ENCODE measurements at places on chromosomes 11 and 22. TPM values are rescaled to one million over a fixed set of nuclear protein-coding genes. Genes with fewer than 3 reads are reported as not detected.

Gene RASL10A
- total RNA-seq = not detected

Gene DUSP8
- 0.64 TPM for total RNA-seq

Gene PSMD13
- total RNA-seq = 140 TPM

Gene ADAMTS15
- 2.2 TPM for total RNA-seq

Gene OR8G1
- total RNA-seq = under 0.01 TPM

Gene MYBPC3
- not detected for total RNA-seq

Gene MOGAT2
- not detected for total RNA-seq

Gene WBP2NL
- total RNA-seq = 0.32 TPM

DNA sequence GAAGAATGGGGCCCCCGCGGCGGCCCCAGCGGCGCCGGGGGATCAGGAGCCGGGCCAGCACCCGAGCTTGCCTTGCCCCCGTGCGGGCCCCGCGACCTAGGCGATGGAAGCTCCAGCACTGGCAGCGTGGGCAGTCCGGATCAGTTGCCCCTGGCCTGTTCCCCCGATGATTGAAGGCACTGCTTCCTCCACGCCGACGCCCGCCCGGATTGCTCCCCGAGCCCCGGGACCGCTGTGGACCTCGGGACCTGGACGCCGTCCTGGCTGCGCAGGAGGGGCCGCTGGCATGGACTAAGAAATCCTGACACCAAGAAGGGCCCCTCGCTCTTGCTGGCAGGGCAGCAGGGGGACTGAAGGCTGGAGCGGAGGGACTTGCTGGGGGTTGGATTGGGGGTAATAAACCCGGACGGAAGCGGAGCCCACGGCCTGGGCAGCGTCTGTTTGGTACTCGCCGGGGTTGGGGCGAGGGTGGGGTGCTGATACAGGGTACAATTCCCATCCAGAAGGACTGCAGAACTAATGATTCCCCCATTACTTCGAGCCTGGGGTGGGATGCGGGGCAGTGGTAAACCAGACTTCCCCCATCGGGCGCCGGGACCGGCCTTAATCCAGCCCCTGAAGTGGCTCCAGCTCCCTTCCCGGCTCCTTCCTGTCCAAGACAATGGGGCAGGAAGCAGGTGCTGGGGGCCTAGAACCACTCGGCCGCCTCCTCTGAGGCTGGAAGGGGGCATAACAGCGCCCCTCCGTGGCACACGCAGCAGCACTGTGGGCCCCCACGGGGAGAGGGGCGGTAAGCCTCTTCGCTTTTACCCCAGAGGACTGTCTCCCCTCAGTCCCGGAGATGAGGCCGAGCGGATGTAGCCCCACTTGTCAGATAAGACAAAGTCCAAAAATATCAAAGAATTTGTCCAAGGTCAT, 1.0 kb downstream of the CCDC85B start:
- no peak for DNase-seq

DNA sequence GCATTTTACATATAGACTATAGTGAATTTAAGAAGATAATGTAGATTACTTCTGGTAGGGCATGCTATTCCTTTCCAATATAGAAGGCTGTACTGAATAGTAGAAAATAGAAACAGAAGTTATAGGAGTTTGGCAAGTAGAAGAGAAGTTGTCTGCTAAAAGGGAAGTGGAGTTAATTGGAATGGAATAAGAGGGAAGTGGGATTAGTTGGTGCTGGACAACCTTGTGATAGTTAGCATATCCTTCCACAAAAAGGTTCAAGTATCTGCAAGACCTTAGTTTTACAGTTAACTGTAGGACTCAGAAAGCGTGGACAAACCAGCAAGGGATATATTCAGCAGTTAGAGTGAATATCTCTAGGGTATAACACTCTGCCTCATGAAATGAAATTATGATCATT, 185.5 kb downstream of the SWAP70 start:
- no peak for DNase-seq

GRCh38 chr11:28099715-28100114, 8.2 kb downstream of the KIF18A start:
- DNase-seq = no peak

DNA sequence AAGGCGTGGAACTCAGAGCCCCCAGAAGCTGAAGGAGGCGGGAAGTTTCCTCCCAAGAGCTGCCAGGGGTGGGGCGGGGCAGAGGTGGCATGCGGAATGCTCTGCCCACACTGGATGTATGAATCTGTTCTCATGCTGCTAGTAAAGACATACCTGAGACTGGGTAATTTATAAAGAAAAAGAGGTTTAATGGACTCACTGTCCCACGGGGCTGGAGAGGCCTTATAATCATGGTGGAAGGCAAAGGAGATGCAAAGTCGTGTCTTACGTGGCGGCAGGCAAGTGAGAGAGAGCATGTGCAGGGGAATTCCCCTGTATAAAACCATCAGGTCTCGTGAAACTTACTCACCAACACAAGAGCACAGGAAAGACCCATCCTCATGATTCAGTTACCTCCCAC, 57.6 kb downstream of the SMIM38 start:
- DNase-seq = no peak

- no peak for DNase-seq
These were observed 42.1 kb upstream of the ALX4 start for GRCh38 chr11:44351898-44352498.

DNA sequence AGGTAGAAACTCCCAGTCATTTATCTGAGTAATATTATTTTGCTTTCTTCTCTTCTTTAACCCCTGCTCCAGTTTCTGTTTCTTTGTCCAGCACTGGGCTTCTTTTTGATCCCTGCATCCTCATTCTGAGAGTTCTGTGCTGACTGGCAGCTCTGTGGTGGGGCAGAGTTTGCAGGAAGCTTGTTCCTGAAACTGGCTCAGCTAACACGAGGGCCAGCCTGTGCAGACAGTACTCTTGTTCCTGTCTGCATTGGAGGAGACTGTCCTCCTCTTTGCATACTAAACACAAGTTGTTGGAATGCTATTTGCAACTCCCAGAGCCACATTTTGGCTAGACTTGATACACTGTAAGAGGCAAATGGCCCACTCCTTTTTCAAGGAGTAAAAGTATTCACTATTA, 93.1 kb upstream of the HORMAD2 start:
- no peak for DNase-seq

DNA sequence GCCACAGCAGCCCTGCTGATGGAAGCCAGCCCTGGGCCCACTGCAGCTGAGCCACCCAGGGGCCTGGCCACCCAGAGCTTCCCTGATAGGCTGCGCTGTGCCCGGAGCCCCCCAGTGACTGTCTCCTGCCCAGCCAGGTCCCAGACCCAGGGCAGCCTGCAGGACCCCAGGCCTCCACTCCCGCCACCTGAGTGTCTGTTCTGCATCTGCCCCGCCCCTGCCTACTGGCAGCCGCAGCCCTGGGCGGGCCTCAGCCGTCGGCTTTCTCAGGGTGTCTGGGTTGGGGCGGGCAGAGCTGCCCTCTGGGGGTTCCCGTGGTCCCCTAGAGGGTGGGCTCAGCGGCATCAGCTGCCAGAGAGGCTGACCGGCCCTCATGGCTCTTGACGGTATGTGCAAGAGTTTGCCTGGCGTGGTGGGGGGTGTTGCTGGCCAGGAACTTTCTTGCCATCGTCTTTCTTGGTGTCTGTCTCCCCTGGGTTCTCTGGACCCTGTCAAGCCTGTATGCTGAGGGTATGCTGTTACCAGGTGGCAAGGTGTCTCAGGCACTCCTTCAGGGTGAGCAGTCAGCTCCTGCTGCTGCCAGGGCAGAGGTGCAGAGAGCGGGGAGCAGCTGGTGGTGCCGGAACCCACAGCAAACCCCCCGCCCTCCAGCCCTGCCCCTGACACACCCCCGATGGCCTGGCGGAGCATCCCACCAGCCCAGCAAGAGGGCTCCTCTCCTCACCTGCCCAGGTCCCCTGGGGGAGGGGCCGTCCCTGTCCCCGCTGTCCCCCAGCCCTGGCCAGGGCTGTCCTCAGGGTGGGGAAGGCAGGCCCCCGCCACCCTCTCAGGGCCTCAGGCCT, 12.2 kb upstream of the PIM3 start:
- no peak for DNase-seq

GRCh38 chr11:19419021-19419750, 178.4 kb upstream of the E2F8 start:
- peak; percentile 87 for DNase-seq

DNA sequence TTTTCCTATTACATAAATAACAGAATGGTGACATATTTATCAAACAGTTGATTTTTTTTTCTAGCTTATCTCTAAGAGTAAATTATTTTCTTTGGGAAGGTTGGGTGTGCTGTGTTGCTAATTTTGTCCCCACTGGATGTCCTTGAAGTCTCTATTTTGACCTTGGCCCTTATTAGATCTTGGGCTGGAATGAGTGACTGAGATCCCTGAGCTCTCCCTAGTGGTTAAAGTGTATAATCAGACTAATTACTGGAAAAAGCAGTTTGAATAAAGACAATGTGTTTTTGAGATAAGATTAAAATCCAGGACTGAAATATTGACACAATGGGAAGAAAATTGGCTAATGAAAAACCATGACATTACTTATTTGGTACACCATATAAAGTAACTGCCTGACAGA, 56.1 kb downstream of the AASDHPPT start:
- peak; percentile 22 for DNase-seq

GRCh38 chr11:47411884-47412746, 3.7 kb downstream of the SLC39A13 start:
- DNase-seq = no peak

- DNase-seq = no peak
These were observed 17.4 kb downstream of the CEP164 start for GRCh38 chr11:117345039-117345438.

GRCh38 chr11:18001191-18001590, 11.7 kb downstream of the SERGEF start:
- no peak for DNase-seq

GRCh38 chr11:64298966-64299846, 952 bp upstream of the CATSPERZ start:
- DNase-seq = peak; percentile 24

GRCh38 chr11:41245184-41245583, 214.3 kb downstream of the LRRC4C start:
- no peak for DNase-seq

DNA sequence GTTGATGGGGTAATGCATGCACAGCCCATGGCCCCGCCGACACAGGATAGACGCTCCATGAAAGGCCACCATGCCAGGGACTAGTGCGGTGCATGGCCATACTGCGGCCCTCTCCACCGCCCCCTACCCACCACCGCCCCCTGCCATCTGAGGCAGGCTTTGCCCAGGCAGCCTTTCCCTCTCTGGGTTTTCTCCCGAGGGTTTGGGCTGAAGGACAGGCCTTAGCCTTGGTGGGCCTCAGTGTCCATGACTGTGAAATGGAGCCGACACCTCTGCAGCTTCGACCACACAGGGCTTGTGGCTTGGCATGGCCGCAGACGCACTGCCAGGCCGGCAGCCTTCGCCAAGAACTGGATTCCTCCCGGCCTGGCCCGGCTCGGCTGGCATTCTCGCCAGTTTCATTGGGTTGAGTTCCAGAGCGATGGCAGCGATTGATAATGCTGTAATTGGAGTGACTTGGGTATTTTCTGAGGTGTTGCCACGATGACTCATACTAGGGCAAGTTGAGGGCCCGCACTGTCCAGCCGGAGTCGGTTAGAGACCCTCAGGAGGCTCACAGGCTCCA, 111.3 kb downstream of the WNT7B start:
- DNase-seq = no peak

DNA sequence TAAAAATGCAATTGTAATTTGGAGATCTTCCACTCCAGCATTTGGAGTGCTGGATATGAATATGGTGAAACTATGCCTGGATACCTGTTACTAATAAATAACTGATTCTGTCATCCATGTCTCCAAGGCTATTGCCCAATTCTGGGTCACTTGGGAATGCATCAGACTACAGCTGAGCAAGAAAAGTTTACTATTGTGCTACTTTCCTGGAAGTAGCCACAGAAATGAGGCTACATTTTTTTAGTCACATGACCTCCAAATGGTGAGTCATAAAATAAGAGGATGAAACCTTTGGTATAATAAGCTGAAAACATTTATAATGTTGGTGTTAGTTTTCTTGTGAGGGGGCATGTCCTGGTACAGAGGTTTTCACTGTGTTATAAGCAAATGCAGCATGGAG, 44.4 kb downstream of the DCDC1 start:
- DNase-seq = peak; percentile 40

DNA sequence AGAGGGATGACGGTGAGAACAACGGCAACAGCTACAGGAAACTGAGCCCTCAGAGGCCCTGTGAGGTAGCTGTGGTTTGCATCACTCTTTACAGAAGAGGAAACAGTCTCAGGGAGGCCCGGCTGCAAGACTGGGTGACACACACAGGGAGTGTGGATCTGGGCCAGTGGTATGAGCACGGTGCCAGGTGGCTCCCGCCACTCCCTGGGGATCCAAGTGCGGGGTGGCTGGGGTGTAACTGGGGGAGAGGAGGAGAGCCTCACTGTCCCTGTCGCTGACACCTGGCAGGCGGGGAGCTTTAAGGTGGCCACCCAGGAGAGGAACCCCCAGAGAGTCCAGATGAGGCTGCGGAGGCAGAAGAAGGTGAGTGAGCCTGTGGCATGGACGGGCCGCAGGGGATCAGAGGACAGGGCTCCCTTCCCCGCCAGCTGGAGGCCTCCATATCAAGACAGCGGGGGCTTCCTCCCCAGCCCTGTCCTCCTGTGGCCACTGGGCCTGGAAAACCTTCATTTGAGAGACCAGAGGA, 5.6 kb downstream of the RGL4 start:
- DNase-seq = no peak

GRCh38 chr11:2761131-2762030, 61.6 kb upstream of the KCNQ1OT1 start:
- DNase-seq = no peak

DNA sequence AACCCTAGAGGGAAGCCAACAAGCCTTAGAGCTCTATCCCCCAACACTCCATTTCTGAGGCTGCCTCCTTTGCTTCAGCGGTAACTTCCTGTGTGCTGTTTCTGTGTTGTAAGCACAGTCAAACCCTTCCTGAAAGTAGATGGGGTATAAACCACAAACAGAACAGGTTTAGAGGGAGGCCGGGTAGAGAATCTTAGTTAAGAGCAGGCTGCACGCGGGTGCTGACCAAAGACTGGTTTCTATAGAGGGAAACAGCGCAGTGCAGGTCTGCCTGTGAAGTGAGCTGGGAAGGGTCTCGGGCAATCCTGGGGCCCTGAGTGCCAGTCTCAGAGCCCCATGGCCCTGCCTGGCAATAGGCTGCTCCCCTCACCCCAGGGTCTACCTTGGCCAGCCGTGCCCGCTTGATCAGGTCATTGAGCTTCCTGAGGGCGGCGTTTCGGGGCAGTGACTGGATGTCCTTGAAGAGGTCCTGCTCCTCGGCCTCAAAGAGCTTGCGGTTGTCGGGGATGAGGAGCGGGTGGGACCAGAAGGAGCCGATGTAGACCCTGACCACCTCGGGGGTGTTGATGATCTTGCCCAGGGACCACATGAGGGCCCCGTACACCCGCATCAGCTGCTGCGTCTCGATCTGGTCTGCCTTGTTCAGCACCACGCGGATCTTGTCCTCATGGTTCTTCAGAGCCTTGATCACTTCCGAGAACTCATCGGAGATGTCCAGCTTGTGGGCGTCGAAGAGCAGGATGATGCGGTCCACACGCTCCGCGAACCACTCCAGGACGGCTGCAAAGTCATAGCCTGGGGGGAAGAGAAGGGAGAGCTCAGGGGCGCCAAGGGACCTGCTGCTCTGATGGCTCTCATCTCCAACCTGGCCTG, 15.3 kb upstream of the CDC42BPG start:
- no peak for DNase-seq

GRCh38 chr11:8544807-8545206, 49.2 kb downstream of the STK33 start:
- no peak for DNase-seq

GRCh38 chr11:68082481-68082880, 38.7 kb downstream of the CHKA start:
- DNase-seq = no peak

All from fibroblast of villous mesenchyme (primary cell).